Fibroblast of mammary gland (primary cell): ENCODE measurements at places on chromosomes 6 and 20.
A peak's percentile ranks its signal among the peaks of the same experiment; 100 is the strongest.

GRCh38 chr20:35111141-35111888 lies 18.7 kb upstream of the TRPC4AP start:
- DNase-seq: peak; percentile 91

GRCh38 chr6:26531897-26532296 lies 6.3 kb upstream of the HMGN4 start:
- DNase-seq: no peak

- no peak for DNase-seq
Measured at GRCh38 chr6:82066991-82067411, 180.5 kb downstream of the IBTK start.

DNA sequence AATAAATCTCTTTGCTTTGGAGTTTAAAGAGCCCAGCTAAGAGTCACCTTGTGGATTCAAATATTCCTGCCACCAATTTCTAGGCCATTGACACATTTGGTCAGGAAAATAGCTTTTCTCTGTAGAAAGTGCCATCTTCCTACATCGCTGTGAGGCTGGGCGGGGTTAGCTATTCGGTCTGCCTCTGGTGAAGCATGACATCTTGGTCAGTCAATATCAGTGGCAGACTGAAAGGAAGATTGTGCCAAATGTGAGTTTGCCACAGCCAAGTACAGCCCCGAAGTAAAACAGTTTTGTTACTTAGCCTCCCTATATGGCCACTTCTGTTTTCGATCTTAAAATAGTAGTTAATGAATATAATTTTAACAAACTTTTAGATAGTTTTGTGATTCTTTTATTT lies 65.5 kb upstream of the FABP7 start:
- no peak for DNase-seq

DNA sequence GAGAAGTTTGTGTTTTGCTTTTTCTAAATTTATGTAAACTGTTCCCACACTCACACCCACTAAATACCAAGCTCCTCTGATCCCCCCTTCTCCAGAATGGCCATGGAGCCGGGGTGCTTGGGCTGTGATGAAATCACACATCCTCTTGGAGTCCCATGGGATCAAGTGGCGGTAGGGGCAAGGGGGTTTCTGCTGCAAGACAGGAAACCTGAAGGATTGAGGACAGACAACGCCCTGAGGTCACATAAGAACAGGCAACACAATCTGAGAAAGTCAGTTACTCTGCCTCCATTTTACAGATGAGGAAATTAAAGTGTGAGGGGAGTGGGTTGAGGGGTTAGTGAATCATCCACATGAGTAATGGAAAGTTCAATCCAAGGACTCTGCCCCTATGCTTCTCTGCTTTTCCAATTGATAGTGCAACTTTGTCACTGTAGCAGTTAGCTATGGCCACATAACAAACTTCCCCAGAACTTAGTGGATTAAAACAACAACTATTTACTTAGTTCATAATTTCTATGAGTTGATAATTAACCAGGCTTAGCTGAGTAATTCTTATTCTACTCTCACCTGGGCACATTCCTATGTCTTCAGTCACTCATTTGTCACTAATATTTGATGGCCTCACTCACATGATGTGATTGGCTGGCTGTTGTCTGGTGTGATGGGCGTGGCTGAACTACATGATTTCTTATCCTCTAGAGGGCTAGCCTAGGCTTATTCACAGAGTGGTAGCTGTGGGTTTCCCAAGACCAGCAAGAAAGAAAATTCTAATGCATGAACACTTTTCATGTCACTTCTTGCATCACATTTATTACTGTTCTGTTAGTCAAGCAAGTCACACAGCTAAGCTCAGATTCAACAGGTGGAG lies 311.1 kb upstream of the RNF24 start:
- peak; percentile 55 for DNase-seq

GRCh38 chr6:1244941-1245340 lies 67.0 kb upstream of the FOXQ1 start:
- DNase-seq: peak; percentile 14

- no peak for DNase-seq
Measured at GRCh38 chr6:165042912-165043311, 266.5 kb downstream of the C6orf118 start.

GRCh38 chr6:155628306-155628705 lies 172.7 kb upstream of the NOX3 start:
- DNase-seq: no peak

GRCh38 chr6:71900642-71901041 lies 14.3 kb downstream of the RIMS1 start:
- DNase-seq: no peak

DNA sequence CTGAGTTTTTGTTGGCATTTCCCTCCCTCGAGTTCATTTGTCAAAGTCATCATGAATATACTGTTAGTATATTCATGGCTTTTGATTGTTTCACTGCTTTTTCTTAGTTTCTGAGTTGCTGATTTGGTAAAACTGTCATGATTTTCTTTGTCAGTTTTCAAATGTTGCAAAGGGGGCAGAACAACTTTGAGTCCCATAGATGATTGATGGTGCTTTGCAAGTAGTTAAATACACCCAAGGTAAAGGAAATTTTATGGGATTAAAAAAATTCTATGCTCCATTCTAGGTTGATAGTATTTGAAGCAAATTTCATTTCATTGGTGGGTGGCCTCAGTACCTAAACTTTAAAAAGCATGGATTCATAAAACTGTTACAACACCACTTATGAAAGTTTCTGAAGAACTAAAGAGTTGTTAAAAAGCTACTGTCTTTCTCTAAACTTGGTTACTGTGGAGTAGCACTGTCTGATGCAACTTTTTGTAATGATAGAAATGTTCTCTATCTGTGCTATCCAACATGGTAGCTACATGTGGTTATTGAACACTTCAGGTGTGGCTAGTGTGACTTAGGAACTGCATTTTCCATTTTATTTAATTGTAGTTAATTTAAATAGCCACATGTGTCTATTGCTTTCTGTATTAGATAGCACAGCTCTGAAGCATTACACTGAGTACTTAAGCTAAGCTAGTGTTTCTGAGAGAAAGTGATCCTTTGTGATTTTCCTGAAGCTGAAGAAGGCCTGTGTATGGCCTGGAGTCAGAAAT lies 153.6 kb downstream of the ZFAND3 start:
- no peak for DNase-seq

GRCh38 chr20:62570897-62571668 lies 71.2 kb upstream of the SLCO4A1 start:
- no peak for DNase-seq

DNA sequence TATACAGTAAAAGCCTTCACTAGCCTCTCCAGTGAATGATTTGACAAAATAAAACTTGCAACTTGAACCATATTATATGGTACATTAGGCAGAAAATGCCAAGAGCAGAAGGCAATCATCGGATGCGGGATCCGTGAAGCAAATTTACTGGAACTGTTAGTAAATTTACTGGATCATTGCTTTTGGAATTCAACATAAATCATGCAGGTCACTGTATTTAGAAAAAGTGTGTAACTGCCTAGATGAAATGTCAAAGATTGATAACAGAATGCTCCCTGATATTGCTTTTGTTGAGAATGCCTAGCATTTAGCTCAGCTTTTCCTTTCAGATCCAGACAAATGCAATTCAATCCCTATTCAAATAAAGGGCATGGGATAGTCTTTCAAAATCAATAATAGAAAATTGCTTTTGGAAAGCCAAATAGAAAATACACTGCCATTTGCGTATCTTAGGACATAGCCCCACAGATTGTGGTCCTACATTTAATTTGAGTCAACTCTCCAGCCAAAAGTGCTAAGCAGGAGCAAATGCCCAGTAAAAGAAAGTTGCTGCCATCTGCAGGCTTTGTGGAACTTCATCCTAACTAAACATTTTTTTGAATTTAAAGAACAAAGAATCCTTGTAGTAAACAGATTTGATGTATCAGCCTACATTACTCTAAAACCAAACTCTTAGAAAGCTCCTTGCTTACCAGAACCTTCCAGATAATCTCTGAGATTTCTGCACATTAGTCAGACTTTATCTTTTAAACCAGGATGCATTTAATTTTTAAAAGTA lies 109.5 kb upstream of the HSF2 start:
- DNase-seq: peak; percentile 36

- DNase-seq: peak; percentile 42
Measured at GRCh38 chr6:166005401-166005943, 162.2 kb downstream of the TBXT start.

DNA sequence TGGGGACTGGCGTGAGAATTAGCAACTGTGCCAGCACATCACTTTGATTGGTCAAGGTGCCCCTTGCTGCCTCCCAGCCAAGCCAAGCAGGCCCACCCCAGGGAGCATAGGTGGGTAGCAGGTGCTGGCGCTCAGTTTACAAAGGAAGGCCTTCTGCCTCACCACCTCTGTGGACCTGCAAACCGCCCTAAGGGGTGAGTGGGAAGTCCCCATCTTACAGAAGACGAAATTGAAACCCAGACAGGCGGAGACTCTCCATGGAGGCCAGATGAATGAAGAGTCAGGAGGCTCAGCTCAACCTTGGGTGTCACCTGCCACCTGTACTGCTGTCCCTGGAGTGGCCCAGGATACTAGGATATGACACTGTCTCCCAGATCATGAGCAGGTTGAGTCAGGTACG lies 21.5 kb upstream of the MAS1L start:
- DNase-seq: no peak

DNA sequence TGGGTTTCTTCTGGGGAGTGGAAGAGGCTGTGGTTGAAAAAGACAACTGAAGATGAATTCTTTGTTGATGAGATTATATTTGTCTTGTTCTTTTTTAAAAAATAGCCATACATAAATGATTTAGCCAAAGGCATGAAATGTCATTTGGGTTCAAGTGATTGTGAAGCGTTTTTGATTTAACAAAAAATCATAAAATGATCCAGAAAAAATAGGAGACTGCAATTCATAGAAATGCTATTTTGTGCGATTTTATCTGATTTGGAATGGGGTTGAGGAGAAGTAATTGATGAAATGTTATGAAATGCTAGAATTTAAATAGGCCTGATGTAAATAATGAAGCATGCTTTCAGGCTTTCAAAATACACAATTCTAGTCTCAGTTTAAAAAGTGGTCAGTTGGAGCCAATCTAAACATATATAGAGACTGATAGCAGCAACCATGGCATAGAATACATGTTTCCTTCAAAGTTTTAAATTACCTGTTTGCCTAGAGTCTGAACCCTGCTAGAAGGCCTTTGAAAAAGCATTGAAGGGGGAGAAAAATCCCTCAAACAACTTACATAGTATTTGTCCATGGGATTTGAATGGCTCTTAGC lies 21.8 kb downstream of the PFDN4 start:
- DNase-seq: no peak

- peak; percentile 50 for DNase-seq
Measured at GRCh38 chr20:36405255-36405654, 99.1 kb downstream of the DLGAP4 start.

GRCh38 chr6:159899994-159900745 lies 9.4 kb downstream of the MAS1 start:
- DNase-seq: peak; percentile 92

DNA sequence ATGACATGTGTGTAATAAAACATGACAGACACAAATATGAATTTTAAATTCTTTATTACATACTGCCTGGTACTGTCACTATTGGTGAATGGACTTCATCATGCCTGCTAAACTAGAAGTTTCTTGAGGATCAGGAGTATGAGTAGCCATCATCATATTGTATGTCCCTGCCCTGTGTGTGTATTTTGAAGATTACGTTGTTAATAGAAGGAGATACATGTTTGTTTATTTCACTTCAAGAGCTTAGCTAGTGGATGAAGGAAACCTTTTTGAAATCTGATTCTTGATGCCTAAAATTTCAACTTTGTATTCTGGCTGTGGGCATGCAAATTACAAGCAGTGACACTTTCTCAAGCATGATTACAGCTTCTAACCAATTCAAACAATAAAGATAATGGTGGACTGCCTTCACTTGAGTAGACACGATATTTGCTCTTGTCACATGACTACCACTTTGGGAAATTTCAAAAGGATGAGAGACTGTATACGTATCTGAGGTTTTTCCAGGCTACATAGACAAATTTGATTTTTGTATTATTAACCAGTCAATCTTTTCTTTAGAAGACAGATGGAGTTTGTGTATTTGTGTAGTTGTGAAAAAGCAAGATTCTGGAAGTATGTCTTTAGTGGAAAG lies 3.5 kb downstream of the TBPL1 start:
- DNase-seq: no peak

DNA sequence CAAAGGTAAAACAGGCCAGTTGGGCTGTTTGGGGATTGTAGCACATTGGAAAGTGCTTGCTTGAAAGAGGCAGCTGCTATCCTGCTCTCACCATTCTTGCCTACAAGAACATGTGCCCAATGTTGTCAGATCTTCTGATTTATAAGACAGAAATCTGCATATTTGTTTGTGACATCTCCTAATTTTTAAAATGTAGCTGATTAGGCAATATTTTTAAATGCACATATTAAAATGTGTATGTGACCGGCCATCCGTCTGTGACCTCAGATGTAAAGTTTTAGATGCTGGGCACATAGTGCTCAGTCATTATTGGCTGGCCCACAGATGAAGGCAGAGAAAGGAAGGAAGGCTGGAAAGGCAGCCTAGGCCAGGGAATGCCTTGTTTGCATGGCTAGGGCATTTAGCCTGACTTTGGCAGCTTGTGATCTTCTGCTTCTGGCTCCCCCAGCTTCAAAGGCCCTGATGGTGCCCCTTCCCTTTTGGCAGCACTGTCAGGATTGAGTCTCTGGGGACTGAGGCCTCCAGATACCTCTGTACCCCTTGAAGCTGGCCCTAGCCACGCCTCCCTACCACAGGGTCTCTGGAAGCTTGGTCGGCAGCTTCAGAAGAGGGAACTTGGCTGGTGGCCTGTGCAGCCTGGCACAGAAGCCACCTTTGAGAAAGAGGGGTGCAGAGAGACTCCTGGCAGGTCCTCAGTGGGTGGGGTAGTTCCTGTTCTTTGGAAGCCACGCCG lies 6.4 kb downstream of the SNPH start:
- DNase-seq: no peak

DNA sequence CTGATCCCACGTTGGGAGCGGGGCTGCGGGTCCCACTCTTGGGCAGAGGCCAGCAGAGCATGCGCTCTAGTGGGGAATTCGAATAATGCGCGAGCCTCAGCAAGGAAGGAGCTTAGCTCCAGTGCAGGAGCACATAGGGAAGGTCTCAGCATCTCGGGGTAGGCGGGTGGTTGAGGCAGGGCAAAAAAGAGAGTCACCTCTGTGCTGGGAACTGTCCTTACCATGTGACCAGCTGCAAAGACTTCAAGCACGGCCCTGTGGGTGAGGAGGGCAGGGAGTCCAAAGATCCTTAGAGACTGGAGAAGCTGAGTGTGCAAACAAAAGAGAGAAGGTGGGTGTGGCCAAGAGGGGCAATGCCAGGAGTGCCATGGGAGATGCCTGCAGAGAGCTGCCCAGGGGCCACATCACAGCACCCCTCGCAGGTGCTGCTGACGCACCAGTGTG lies 79.2 kb upstream of the CD93 start:
- DNase-seq: no peak
